Dermis blood vessel endothelial cell (primary cell): ENCODE measurements at places on chromosomes 3 and 15. TPM values are rescaled to one million over a fixed set of nuclear protein-coding genes. Genes with fewer than 3 reads are reported as not detected.

DNA sequence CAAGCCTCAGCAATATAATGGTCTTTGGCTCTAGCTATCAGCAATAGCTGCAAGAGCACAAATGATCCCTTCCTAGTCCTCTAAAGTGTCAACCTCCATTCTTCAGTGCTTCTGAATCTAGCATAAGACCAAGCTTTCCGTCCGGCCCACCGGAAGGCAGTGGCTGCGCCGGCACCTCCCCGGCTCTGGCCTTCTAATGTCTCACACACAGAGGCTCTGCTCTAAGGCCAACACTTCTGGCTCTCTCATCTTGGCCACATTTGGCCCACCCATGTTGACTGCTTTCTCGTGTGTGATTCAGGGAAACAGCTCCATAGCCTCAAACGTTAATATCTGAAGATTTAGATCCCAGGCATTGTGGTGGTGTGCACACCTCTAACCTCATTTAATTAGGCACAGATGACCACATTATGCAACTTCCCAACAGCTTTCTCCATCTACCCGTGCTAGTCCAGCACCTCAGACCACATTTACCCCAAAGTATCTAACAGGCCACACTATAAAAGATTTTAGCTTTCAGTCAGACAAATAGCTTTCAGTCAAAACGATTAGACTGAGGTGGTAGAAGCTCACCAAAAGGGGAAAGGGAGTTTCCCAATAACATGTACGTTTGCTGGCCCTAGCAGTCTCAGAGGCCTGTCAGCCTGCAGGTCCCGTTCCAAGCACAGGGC lies 19.3 kb downstream of the SLC51A start:
- DNase-seq = no peak

- peak; percentile 80 for DNase-seq
These were observed 26.1 kb downstream of the GBE1 start for GRCh38 chr3:81735334-81735733.

The NEO1 gene
- 6.3 and 9.4 TPM in 2 replicates for total RNA-seq

- no peak for DNase-seq
These were observed 272.0 kb downstream of the OCA2 start for GRCh38 chr15:27826902-27827714.

- DNase-seq = peak; percentile 75
These were observed 335.6 kb downstream of the NLGN1 start for GRCh38 chr3:173733029-173733652.

- DNase-seq = no peak
These were observed 267.7 kb upstream of the LMCD1 start for GRCh38 chr3:8233938-8234337.

DNA sequence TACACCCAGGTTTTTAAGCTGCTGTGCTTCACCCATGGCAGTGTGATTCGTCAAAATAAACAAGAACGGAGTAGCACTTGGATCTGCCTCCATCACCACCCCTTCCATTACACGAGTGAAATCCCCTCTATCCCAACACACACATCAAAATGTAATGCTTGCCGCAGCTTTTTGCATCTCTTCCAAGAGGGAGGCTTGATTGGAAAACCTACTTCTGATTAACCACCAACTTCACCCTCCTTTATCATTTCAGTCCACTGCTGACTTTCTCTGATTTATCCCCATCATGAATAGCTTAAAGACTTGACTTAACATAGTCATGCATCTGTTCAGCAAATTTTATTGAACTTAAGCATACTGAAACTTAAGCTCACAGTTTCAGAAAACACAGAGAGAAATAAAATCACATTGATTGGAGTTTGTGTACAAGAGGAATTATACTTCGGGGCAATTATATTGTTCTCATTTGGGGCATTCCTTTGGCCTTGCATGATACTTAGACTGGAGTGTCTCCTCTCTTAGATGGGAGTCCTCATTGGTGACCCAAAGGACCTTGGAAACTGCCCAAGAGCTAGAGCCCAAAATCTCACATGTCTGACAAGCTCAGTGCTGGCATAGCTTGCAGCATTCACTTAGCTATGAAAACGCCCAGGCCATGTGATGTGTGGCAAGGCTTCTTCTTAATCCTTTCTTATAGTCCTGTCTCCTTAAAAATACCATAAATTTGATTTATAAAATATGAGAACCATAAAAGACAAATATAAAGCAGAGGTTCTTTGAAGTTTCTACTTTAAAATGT lies 124.3 kb upstream of the UMPS start:
- no peak for DNase-seq

The GCNT3 gene
- 0.17 TPM in 1 of 2 replicates, not detected in the other for total RNA-seq

DNA sequence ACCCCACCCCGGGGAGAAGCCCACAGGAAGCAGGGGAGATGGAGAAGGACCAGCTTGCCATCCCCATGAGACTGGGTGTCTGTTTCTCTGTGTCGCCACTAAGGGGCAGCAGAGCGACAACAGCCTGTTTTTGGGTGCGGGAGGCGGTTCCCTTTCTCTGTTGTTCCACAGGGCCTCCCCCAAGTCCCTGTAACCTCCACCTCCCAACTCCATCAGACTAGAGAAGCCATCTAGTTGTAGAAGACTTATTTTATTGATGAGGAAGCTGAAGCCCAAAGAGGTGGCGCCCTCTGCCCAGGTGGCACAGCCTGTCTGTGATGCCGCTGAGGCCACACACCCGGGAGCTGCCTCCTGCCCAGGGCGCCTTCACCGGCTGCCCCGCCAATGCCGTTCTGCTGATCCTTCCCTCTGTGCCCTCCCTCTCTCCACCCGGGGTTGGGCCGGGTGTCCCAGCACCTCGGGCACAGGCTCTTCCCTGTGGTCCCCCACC lies 3.9 kb upstream of the CCDC9B start:
- peak; percentile 67 for DNase-seq

GRCh38 chr3:18765161-18765560 lies 340.0 kb upstream of the SATB1 start:
- no peak for DNase-seq

- no peak for DNase-seq
These were observed 364.5 kb downstream of the MAGI1 start for GRCh38 chr3:65674226-65674625.

DNA sequence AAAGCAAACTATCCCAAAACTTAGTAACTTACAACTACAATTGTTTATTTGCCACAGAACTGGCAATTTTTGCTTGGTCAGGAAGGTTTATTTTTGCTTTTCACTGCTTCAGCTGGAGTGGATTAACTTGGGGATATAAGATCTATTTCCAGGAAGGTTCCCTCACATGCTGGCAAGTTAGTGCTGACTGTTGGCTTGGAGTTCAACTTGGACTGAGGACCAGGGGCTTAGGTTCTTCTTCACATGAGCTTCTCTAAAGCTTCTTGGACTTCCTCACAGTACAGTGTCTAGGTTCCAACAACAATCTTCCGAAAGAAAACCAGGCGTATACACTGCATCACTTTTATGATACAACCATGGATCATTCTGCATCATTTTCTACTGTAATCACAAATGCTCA lies 264.4 kb downstream of the CHL1 start:
- DNase-seq = no peak

The RMDN3 gene
- 31.0 and 46.1 TPM in 2 replicates for total RNA-seq

DNA sequence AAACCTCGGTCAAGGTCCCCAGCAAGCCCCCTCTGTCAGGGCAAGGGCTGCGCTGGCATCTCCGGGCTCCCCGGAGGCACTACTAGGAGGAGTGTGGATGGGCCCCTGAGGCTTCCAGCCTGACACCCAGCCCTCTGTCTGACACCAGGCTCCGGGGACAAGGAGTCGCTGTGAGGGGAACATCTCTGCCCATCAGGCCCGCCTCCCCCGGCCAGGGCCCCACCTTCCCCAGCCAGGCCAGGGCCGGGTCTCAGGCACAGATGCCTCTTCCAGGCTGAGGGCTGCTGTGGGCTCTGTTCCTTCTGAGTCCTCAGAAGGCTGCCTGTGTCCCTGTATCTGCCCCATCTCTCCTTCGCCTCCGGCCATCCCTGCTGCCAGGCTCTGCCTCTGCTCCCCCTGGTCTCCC lies 15.8 kb downstream of the CSPG4 start:
- no peak for DNase-seq

The RTP1 gene
- not detected in 2 replicates for total RNA-seq

DNA sequence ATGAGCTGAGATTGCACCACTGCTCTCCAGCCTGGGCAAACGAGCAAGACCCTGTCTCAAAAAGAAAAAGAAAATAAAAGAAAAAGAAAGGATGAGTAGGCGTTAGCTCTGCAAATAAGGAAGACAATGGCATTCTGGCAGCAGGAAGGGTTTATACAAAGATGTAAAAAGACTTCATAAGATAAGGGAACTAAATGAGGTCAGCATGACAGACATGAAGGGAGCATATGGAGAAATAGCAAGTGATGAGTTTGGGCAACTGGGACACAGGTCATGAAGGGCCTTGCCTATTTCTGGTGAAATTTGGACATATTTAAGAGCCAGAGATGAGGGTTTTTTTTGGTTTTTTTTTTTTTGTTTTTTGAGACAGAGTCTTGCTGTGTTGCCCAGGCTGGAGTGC lies 24.5 kb downstream of the TMEM266 start:
- DNase-seq = no peak

GRCh38 chr3:9682096-9682495 lies 21.5 kb upstream of the CPNE9 start:
- no peak for DNase-seq

The ZNF639 gene
- total RNA-seq = 57.4 and 61.9 TPM in 2 replicates

GRCh38 chr3:79864077-79864476 lies 96.3 kb upstream of the ROBO1 start:
- no peak for DNase-seq

DNA sequence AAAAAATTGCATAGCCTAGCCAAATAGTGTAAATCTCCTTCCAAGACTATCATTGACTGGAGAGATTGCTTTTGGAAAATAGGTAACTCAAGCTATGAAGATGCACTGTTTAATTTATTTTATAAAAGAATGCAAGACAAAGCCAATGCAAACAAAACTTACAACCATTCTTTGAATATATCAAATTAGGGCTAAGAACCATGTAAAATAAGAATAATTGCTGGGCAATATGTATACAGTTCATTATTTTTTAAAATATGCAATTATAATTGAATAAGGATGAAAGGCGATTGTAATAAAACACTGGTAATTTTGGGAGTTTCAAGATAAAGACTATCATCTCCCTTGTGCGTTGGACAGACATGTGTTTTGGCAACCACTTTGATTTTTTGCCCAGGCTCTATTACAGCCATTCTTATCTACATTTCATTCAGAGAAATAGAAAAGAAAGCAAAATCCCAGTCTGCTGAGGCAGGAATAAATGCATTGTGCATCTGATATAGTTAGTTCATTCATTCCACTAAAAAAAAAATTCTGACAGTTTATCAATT lies 242.3 kb upstream of the ROBO1 start:
- no peak for DNase-seq

- DNase-seq = no peak
These were observed 34.7 kb upstream of the C3orf38 start for GRCh38 chr3:88114878-88115549.

GRCh38 chr15:73891328-73892315 lies 18.3 kb downstream of the TBC1D21 start:
- DNase-seq = no peak

GRCh38 chr15:88693191-88693590 lies 54.4 kb downstream of the ISG20 start:
- DNase-seq = no peak

GRCh38 chr3:66572938-66573710 lies 72.3 kb upstream of the LRIG1 start:
- peak; percentile 1 for DNase-seq

The SEMA3B gene
- 0.51 and 1.4 TPM in 2 replicates for total RNA-seq

The CPA3 gene
- total RNA-seq = 0.68 TPM in 1 of 2 replicates, not detected in the other

The PSTPIP1 gene
- total RNA-seq = 0.23 and 0.51 TPM in 2 replicates

GRCh38 chr15:99452728-99453636 lies 112.8 kb upstream of the MEF2A start:
- DNase-seq = peak; percentile 66

DNA sequence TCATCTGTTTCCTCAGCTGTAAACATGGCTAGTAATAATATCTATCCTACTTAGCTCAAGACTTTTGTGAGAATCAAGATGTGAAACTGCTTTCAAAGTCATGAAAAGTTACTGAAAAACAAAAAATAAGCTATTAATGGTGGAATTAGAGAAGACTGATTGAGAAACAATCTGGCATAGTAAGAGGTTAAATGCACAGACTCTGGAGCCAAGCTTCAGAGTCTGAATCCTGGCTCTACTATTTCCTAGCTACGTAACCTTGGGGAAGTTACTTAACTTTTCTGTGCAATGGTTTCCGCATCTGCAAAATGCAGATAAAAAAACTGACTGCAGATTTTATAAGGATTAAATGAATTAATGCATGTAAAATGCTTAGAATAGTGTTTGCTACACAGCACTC lies 28.8 kb downstream of the LRRFIP2 start:
- no peak for DNase-seq

The TMEM212 gene
- not detected in 2 replicates for total RNA-seq

GRCh38 chr3:57081173-57081572 lies 20.7 kb downstream of the SPATA12 start:
- DNase-seq = peak; percentile 66

- DNase-seq = no peak
These were observed 95.7 kb downstream of the ANO10 start for GRCh38 chr3:43525941-43526607.

The SH3GL3 gene
- total RNA-seq = not detected in 2 replicates

The ZBED2 gene
- not detected in 2 replicates for total RNA-seq

GRCh38 chr3:113104357-113105092 lies 106.8 kb upstream of the BOC start:
- no peak for DNase-seq

GRCh38 chr15:74826364-74826819 lies at the start of gene CPLX3:
Gene CPLX3, plus strand, starts transcription at chr15:74826627. Its CDS starts 77 bp downstream, at chr15:74826704.
- DNase-seq = peak; percentile 40

GRCh38 chr15:72284781-72285180 lies 12.4 kb upstream of the PARP6 start:
- no peak for DNase-seq
